ENCODE measurements at places on chromosomes 13 and 19.

DNA sequence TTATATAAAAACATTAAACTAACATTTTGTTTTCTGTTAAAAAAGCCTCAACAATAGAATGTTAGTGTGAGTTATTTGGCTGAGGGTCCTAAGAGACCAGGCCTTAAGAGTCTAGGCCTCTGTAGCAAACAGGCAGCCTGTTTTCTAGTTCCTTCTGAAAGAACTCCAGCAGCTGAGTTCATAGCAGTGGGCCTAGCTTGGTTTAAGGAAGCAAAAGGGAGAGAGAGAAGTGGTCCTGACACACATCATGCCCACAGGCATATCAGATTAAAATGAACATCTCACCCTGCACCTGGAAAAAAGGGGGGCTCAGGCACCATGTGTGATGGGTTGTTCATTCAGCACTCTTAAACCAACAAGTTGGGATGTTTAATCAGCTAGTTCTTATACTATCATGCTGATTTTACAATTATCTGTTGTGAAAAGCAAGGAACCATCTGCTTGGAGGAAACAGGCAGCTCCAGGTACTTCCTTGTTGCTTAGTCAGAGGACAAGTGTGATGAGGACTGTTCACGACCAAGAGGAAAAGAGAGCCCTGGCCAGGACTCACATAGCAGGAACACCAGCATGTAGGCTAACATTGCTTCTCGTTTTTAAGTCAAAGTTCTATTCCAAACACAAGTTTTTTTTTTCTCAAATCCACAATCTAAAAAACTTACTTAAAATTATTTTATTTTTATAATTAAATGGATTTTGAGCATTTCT, 81.3 kb upstream of the FRY start:
- no peak for DNase-seq

DNA sequence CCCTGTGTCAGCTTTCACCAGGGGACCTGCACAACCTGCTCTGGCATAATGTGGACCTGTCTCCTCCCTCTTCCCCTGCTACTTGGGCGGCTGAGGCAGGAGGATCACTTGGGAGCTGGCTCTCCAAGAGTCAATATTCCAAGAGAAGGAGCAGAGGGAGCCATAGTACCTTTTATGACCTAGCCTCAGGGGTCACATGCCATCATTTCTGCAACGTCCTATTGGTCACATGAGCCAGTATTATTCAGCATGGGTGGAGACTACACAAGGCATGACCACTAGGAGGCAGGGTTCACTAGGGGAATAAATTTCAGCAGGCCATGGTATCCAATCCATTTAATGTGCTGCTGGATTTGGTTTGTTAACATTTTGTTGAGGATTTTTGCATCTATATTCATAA, 12.0 kb upstream of the SHFL start:
- DNase-seq = peak; percentile 44

- no peak for DNase-seq
Measured at GRCh38 chr13:73948848-73949529, 185.2 kb downstream of the KLF12 start.

DNA sequence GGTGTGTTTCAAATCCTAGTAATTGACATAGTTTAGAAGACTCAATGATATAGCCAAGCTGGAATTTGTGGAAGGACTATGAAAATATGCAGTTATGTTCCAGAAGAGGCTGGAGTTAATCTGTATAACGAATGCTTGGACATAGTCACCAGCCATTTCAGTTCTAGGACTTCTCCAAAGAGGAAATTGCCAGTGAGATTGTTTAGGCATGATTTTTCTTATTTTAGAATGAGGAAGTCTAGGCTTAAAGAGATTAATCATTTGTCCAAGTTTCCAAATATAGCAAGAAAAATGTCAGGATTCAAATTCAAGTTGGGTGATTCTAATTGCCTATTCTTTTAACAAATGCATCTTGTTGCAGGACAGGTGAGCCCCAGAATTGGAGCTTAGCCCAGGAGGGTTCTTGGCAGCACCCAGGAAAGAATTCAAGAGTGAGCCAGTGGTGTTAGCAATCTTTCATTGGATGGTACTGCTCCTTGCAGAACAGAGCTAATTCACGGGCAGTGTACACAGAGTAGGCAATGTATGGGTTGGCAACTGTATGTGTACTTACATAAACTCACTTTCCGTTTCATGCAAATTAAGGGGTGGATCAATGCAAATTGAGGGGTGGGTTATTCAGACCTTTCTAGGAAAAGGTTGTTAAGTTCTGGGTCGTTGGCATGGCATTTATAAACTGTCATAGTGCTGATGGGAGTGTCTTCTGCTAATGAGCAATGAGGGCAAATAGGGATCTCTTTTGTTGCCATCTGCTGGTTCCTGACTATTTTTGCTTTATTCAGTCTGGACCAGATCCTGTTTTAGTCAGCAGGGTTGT, 763.1 kb upstream of the SLITRK1 start:
- DNase-seq = no peak

- no peak for DNase-seq
Measured at GRCh38 chr13:72141855-72142519, 275.0 kb upstream of the DACH1 start.

DNA sequence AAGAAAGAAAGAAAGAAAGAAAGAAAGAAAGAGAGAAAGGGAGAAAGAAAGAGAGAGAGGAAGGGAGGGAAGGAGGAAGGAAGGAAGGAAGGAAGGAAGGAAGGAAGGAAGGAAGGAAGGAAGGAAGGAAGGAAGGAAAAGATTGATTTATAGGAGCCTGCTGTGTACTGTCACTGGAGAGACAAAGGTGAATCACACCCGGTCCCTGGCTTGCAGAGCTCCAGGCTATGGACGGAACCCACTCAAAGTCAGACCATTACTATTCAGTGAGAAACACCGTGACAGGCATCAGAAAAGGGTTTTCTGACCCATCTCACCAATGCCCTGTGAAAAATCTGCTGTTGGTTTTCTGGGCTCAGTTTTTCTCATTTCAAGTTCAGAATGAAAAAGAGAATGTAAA, 7.3 kb upstream of the CEACAM6 start:
- no peak for DNase-seq

- DNase-seq = no peak
Measured at GRCh38 chr13:37878496-37878895, 8.9 kb upstream of the TRPC4 start.

DNA sequence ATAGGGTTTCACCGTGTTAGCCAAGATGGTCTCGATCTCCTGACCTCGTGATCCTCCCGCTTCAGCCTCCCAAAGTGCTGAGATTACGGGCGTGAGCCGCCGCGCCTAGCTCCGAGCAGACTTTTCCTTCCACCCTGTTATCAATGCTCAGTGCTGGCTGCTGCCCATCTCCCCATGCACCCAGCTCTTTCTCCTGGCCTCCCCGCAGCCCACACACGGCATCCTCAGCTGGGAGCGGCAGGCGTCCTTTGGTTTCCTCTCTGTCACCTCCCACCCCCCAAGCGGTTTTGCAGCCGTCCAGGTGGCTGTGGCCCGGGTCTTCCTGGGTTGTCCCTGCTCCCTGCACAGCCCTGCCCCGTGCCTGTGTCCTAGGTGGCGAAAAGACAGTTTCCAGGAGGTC, 12.1 kb downstream of the PRR22 start:
- DNase-seq = no peak

GRCh38 chr13:30097701-30098100, 209.7 kb downstream of the KATNAL1 start:
- no peak for DNase-seq

GRCh38 chr13:24865163-24865953, 101.4 kb downstream of the RNF17 start:
- no peak for DNase-seq

DNA sequence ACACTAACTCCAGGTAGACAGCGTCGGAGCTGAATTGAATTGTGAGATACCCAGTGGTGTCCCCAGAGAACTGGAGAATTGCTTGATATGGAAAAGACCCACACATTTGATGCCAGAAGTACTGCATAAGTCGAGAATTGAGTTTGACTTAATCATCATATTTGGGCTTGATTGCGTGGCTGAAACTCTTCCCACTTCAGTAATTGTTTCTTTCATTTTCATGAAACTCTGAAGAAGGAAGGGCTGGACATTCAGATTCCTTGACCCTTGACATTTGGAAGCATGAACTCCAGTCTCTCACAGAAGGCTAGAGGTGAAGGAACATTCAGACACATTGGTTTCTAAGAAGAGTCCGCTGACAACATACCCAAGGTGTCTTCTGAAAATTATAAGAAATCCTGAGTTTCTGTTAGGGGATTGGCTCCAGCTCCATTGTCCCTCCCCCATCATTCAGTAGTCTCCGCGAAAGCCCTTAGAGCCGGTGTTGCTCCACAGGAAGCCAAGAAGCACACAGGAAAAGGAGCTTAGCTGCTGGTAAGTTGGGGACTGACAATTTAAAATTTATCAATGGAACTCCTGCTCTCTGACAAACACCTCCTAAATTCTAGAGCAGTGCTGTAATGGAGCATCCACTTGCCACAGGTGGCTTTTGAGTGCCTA, at the start of gene FPR2:
Gene FPR2 (plus strand): TSS at position 484 of the 660 bp plus-strand sequence. CDS start 7,479 bp downstream, outside the sequence.
- DNase-seq = no peak

DNA sequence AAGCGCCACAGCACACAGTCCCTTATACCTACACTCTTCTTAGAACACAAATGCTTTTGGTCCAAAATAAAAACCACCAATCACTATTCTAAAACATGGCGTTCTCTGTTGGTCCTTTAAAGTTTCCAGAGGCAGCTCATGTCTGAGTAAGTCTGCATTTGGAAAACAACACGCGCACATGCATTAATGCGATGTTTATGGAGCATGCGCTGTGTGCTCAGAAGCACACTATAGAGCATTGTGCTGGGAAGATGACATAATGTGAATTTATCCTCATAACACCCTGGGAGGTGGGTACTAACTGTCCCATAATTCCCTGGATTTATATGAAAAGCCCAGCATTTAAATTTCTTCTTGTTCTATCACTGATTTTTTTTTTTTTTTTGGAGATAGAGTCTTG, 10.7 kb downstream of the ZNF682 start:
- no peak for DNase-seq

DNA sequence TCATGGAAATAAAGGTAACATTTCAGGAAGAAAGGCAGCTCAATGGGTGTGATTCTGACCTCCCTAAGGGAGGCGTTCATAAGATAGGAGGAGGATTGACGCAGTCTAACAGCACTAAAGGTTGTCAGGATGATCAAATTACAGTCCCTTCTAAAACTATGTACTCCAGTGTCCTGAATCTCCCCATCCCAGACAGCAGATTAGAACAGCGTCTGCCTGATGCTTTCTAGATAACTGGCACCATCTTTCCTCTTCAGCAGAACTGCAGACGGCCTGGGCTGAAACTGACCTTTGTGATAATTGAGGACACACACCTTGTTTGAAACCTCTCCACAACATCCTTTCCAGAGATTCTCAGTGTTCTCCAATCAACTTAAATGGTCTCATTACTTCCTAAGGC, 25.5 kb upstream of the SACS start:
- no peak for DNase-seq

DNA sequence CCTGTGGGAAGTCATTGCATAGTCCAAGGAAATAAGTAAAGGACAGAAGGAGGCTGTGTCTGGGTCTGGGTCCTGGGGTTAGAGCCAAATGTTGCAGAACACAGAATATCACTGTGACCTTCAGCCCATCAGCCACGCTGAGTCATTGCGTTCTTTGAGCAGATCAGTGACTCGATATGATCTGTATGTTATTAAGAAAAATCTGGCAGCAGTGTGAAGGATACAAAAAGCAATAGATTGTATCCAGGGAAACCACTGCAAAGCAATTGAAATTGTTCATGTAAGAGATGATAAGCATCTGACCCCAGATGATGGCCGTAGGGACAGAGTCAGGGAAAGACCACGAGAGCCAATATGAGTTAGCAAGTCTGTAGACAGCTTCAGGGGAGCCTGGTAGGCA, 1575.1 kb upstream of the SLC10A2 start:
- DNase-seq = no peak

DNA sequence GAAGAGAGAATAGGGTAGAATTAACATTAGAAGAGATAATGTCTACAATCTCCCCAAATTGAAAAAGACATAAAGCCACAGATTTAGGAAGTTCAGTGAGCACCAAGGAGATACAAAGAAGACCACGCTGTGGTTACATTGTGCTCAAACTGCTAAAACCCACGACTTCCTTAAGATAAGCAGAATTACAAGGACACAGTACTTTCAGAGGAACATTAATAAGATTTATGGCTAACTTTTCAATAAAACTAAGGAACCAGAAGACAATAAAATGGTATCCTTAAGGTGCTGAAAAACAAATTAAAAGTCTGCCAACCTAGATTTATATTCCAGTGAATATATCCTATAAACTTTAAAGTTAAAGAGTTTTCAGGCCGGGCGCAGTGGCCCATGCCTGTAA, 7.4 kb upstream of the IL17D start:
- no peak for DNase-seq

DNA sequence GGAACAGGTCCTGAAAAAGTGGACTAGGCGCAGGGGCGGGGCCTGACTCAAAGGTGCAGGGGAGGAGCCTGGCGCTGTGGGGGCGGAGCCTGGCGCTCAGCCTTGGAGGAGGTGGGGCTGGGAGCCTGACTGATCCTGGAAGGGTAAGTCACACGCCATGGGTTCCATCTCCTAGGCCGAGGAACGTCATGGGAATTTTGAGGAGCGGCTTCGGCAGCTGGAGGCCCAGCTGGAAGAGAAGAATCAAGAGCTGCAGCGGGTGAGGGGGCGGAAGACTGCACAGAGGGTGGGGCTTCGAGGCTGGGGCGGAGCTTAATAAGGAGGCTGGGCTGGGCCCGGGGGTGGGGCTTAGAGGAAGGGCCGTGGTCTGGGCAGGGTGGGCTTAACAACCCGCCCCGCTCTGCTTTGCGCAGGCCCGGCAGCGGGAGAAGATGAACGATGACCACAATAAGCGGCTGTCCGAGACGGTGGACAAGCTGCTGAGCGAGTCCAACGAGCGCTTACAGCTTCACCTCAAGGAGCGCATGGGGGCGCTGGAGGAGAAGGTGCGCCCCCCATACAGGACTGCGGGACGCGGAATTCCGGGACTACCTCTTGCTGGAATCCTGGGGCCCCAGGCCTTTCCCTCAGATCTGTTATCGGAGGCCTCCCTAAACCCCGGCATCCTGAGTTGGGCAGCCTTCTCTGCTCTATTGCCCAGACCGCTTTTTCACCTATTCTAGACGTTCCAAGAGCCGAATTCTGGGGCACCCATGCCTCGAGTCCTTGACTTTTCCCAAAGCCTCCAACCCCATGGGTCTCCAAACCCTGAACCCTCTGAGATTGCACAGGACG, 14.5 kb downstream of the PPFIA3 start:
- DNase-seq = peak; percentile 34

- no peak for DNase-seq
Measured at GRCh38 chr19:55112246-55112776, 5.1 kb downstream of the PPP1R12C start.
